Osteoblast (primary cell): ENCODE measurements at places on chromosomes 7 and 10. TPM values are rescaled to one million over a fixed set of nuclear protein-coding genes. Genes with fewer than 3 reads are reported as not detected.

EIF4EBP2 gene
- total RNA-seq = 46.0 and 51.0 TPM in 2 replicates

SPDYE9 gene
- total RNA-seq = not detected in 2 replicates

GIMAP8 gene
- not detected in 2 replicates for total RNA-seq

- DNase-seq = peak; percentile 49
Measured at GRCh38 chr10:62045765-62046521, 144.4 kb downstream of the ARID5B start.

- no peak for DNase-seq
Measured at GRCh38 chr7:122695816-122696215, 3.1 kb downstream of the RNF133 start.

DNA sequence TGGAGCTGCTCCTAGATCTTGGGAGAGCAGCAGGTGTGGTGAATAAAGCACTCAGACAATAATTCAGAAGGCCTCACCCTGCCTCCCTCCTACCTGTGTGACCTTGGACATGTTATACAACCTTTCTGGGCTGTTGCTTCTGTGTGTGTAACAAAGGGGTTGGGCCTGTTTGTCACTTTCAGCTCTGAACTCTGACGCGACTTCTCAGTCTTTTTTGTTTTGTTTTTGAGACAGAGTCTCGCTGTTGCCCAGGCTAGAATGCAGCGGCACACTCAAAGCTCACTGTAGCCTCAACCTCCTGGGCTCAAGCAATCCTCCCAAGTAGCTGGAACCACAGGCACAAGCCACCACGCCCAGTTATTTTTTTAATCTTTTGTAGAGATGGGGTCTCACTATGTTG is 89.3 kb downstream of the DNMBP start:
- no peak for DNase-seq

GRCh38 chr7:130959743-130960207 is 225.8 kb upstream of the KLF14 start:
- DNase-seq = peak; percentile 4

DNA sequence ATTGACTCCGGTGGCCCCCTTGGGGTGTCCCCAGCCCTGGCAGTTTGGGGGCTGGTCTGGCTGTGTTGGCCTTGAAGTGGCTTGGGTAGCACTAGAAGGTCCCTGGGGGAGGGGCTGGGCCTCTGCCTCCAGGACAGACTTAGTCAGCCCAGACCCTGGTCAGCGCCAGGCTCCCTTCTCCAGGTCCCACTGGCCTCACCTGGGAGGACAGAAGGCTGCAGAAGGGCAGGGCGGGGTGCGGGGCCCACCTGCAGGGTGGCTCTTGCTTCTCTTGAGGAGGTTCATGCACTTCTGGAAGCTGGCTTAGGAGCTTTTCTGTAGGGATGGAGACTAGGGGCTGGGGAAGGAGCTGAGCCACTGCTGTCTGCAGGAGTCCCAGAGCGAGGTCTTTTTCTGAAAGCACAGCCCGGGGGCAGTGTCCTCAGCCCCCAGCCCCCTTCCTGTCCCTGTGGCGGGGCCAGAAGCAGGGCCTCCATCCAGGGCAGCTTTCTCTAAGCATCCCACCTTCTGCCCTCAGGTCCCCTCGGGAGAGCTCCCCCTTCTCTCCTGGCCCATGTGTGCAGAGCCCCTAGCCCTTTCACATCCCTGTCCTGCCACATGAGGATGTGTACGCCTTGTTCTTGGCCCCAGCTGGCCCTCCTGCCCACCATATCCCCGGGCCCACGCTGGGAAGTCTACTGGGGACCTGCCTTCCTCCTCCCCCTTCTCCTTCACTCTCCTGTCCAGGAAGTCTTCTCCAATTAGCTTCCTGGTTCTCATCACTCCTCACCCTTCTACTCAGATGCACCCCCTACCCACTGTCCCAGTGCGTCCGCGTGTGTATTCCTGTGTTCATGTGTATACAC is 11.0 kb downstream of the TBATA start:
- peak; percentile 77 for DNase-seq

GRCh38 chr10:128860574-128860973 is 606.5 kb upstream of the MGMT start:
- no peak for DNase-seq

- DNase-seq = peak; percentile 32
Measured at GRCh38 chr7:96596120-96596826, 113.4 kb downstream of the SEM1 start.

GRCh38 chr7:109256762-109257560 is 687.3 kb downstream of the DNAJB9 start:
- DNase-seq = no peak

- no peak for DNase-seq
Measured at GRCh38 chr7:43196379-43196778, 83.9 kb downstream of the HECW1 start.
